NCI-H1417 (cell line): ENCODE measurements at places on chromosomes 2 and 18.

GRCh38 chr2:29802986-29803385 is 118.4 kb downstream of the ALK start:
- no peak for DNase-seq

- DNase-seq: no peak
These were observed 647.6 kb upstream of the PKDCC start for GRCh38 chr2:41400088-41400665.

DNA sequence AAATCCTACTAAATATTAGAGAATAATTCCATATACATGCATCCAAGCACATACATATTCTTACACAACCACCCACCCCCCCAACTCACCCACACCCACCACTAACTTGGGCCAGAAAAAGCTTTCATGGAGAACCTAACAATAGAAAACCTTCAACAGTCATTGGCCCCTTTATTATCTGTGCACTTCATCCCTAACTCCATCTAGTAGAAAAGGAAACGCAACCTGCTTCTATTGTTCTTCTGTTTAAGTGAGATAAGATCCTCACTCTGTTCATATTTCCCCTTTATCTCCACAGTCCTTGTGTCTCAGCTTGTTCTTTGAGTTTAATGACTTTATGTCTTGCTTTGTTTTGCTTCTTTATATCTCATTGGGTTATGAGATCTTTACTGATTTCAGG is 1740.2 kb upstream of the CELF4 start:
- no peak for DNase-seq

- DNase-seq: no peak
These were observed 40.9 kb upstream of the C1D start for GRCh38 chr2:68103709-68104055.

GRCh38 chr18:76951456-76952247 is 129.3 kb downstream of the ZNF236 start:
- DNase-seq: no peak

DNA sequence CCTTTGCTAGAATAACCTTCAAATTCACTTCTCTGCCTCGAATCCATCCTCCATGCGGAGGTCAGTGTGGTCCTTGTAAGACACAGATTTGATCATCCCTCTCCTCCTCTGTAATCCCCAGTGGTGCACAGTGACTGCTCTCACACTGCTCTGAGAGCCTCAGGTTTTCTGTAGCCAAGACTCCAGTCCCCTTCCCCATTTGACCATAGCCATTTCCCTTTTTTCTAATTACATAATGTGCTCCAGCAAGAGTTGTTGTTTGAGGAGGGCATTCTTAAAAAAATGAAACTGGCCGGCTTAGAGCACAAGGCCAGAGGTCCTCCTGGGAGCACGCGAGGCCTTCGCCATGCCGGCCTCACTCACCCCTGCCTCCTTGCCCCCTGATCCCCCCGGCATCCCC is 34.7 kb upstream of the LPIN1 start:
- DNase-seq: no peak

- no peak for DNase-seq
These were observed 48.0 kb downstream of the KCNIP3 start for GRCh38 chr2:95345081-95345562.

DNA sequence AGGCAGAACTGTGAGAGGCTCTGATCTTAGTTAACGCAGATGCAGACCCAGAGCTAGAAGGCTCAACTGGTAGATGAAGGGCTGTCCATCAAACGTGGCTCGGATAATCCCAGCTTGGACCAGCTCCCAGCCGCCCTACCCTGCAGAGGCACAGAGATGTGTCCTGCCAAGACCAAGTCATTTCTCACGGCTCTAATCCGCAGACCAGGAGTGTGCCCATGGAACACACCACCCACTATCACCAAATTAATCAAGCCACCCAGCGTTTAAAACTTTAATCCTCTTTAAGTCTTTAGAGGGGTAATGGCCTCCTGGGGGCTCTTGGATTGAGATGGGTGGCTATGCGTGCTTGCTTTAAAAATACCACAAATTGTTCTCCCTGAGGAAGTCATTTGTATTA is 17.5 kb downstream of the LYPD1 start:
- no peak for DNase-seq

DNA sequence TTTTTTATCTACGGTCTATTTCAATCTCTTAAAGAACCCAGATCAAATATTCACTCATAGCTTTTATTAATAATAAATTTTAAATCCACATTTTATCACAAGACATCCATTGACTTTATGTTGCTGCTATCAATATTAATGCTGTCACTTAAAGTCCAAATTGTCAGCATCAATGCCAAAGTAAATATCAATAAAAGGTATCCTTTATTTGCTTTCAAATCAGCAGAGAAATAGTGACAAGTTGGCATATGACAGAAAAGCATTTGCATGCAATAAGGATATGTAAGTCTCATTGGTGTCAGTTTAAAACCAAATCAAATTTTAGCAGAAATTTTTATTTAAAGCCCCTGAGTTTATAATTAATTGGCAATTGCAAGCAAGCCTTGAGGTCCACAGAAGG is 775.4 kb downstream of the ADCYAP1 start:
- no peak for DNase-seq

GRCh38 chr2:107986278-107987217 is at the start of gene SLC5A7:
Gene SLC5A7, plus strand, starts transcription at chr2:107986524. Its CDS starts 1,632 bp downstream, at chr2:107988156.
- DNase-seq: no peak

GRCh38 chr2:12816379-12817306 is 99.9 kb downstream of the TRIB2 start:
- DNase-seq: no peak

- peak; percentile 36 for DNase-seq
These were observed at the start of gene SCN1A for GRCh38 chr2:166127217-166128155. Gene SCN1A, minus strand, starts transcription at chr2:166128020. Its CDS starts 54,399 bp downstream, at chr2:166073621.

- no peak for DNase-seq
These were observed 31.1 kb downstream of the ACSL3 start for GRCh38 chr2:222891890-222892289.

- no peak for DNase-seq
These were observed 198.6 kb downstream of the MEMO1 start for GRCh38 chr2:31812051-31812798.

GRCh38 chr2:181235011-181235410 is 222.2 kb upstream of the ITGA4 start:
- no peak for DNase-seq

DNA sequence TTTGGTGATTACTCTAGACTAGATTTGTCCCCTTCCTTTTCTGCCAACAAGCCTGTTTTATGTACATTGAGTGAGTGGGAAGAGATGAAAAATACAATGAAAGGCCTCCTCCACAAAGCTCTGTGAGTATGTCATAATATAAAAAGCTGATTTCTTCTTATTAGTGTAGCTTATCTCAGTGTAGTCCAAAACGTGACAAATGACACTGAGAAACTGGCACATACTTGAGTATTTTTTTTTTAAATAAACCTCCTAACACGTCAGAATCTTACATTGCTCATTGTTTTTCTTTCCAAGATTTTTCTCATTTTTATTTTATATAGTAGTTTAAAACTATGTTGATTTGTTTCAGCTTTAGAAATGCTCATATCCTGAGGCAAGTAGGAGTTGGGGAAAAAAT is 17.9 kb upstream of the FIGN start:
- DNase-seq: no peak
